ENCODE measurements at places on chromosomes 7 and 10. TPM values are rescaled to one million over a fixed set of nuclear protein-coding genes. Genes with fewer than 3 reads are reported as not detected.

DNA sequence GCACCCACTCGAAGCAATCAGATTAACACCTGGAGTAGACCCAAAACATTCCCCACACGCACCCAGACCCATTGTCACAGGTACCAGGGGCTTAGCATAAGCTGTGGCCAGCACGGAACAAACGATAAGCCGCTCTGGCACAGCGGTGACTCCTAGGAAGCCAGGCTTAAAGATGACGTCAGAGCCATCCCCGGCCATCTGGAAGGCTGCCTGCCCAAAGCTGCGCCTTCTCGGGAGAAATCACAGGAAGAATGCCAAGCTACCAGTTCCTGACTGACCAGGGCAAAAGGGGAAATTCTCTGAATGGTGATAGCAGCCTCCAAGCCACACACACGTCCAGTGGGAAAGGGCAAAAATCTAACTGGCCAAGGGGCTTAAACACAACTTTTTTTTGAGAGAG lies 13.0 kb upstream of the WIPI2 start:
- DNase-seq, result no peak

Gene CABCOCO1
- polyA plus RNA-seq, result 3.0 TPM

GRCh38 chr10:71525721-71526120 lies 129.0 kb downstream of the CDH23 start:
- DNase-seq, result no peak

GRCh38 chr10:127426746-127427145 lies 122.4 kb upstream of the NPS start:
- no peak for DNase-seq

DNA sequence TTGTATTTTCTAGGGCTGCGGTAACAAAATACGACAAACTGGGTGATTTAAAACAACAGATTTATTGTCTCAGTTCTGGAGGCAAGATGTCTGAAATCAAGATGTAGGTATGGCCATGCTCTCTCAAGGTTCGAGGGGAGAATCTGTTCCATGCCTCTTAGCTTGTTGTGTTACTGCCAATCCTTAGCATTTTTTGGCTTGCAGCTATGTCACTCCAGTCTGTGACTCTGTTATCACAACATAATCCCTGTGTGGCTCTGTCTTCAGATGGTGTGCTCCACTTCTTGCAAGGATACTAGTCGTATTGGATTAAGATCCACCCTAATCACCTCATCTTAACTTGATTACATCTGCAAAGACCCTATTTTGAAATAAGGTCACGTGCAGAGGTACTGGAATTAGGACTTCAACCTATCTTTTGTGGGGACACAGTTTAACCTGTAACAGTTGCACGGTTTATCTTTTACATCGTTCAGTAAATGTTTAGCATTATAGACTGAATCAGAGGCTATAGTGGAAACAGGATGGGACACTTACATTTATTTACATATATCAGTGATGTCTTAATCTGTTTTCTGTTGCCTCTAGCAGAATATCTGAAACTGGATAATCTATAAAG lies 3.1 kb downstream of the C1GALT1 start:
- DNase-seq, result no peak

DNA sequence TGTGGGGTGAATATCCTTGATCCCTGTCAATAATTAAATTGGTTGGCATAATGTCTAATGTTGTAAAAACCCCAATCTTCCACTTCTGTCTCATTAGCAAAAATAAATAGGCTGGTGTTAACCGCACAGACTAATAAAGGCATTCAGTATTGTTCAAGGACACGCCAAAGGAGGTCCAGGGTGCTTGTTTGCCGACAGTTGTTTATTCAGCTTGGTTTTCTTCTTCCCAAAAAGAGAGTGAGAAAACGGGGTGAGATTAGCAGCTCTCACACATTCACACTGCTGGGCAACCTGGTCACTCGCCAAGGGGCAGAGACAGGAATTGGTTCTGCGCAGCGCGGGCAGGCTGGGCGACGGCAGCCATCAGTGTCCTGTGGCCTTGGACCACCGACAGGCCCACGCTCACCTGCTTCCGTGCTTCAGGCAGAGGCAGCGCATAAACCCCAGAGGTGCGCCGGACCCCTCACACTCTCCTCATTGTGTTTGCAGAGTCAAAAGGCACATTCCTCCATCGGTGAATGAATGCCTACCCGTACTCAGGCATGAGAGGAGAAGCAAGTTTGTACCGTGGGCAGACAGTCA lies 26.2 kb upstream of the LMBR1 start:
- DNase-seq, result no peak

DNA sequence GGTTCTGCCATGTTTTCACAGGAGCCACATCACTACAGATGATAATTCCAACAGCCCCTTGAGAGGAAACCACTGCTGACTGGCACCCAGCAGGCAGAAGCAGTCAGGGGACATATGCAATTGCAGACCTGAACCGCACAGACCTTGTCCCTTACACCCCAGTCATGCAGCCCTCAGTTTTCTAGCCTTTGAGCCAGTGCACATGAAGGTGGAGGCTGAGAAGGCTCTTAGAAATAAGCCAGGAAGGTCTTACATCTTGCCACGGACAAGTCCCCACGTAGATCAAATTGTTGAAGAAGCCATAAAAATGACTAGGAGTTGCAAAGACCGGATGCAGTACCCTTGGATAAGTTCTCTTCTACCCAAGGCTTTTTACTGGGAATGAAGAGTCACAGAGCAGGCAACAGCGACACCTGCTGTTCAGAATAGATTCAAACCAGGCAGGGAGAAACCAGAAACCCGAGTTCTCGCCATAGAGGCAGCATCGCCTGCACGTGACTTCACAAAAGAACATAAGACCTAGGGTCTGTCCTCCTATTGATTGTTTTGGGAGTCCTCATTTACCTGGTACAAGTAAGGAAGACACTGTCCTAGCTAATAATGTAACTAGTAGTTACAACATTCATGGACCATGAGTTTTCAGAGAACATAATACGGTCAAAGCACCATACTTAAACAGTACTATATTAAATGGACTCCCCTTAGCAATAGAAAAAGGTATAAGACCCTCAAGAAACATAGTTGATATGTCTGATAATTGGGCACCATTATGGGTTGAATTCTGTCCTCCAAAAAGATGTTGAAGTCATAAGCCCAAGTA lies 11.1 kb downstream of the STEAP1B start:
- peak; percentile 65 for DNase-seq

DNA sequence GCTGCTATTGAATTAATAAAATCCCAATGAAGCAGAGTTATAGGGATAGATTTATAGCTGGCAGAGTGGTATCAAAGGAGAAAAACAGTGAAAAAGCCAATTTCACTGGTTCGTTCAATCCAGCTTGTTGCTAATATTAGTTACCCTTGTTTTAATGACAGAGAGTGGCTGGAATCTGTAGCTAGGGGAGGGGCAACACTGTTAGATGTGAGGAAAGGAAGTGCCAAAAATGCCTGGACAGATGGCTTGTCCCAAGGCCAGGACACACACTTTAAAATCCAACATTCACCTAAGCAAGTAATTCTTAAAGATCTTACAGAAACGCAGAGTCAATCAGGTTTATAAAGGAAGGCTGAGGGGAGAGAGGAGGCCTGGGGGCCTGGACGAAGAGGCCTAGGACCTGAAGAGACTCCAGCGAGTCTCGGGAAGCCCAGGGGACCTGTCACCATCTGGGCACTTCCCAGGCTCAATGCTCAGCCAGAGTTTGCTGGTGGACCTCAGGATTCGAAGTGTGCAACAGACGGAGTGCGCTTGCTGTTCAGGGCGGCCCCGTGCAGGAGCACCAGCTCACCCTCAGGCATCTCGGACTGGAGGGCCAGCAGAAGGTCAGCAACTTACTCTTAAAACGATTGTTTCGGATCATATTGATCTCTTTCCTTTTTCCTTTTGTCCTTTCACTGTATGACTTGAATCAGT lies 36.7 kb downstream of the TMEM248 start:
- DNase-seq, result no peak

Measured in right renal cortex interstitium (tissue), 3 donors.